ENCODE measurements at places on chromosomes 3 and 15.

GRCh38 chr3:16686679-16687078 lies 81.5 kb upstream of the DAZL start:
- no peak for DNase-seq

GRCh38 chr3:194811118-194811517 lies 125.4 kb downstream of the FAM43A start:
- no peak for DNase-seq

DNA sequence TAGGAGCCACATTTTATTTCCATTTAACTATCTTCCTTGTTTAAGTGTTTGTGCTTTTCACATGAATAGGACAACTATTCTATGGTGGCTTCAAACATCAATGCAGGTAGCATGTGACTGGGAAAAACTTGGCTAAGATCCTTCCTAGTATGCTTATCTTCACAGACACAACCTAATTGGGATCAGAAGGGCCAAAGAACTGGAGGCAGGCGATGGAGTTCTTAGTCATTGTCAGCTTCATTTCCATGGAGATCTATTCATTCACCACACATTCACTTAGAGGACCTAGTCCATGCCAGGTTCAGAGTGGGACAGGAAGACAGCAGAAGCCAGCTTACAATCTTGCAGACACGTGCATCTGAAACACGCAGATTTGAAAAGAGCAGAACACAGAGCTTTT lies 277.5 kb upstream of the PPP2R3A start:
- no peak for DNase-seq

DNA sequence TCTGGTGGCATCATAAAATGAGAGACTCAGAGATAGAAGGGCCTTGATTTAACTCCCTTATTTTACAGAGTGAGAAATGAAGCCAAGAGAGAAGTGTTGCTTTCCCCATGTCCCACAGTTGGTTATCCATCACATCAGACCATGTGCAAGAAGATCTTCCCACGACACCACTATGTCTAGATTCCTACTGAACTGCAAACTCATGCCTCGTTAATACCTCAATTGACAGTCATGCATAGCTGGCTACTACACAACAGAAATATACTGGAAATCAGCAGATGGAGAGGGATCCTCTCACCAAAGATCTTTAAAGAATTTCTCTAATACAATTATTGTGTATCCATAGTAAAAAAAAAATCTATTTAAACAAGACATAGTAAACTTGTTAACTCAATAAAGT lies 33.3 kb downstream of the PEAK1 start:
- no peak for DNase-seq

- DNase-seq = no peak
These were observed 20.5 kb downstream of the PRKCD start for GRCh38 chr3:53181528-53181927.

DNA sequence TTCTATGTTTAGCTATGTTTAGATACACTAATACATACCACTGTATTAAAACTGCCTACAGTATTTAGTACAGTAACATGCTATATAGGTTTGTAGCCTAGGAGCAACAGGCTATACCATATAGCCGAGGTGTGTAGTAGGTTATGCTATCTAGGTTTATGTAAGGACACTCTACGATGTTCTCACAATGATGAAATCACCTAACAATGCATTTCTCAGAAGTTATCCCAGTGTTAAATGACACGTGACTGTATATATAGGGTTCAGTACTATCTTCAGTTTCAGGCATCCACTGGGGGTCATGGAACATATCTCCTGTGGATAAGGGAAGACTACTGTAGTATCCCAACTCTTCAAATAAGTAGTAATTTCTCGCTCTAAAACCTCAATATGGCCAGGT lies 97.4 kb downstream of the TMCC1 start:
- no peak for DNase-seq

- DNase-seq = no peak
These were observed 970 bp downstream of the DPPA4 start for GRCh38 chr3:109336291-109336861.

DNA sequence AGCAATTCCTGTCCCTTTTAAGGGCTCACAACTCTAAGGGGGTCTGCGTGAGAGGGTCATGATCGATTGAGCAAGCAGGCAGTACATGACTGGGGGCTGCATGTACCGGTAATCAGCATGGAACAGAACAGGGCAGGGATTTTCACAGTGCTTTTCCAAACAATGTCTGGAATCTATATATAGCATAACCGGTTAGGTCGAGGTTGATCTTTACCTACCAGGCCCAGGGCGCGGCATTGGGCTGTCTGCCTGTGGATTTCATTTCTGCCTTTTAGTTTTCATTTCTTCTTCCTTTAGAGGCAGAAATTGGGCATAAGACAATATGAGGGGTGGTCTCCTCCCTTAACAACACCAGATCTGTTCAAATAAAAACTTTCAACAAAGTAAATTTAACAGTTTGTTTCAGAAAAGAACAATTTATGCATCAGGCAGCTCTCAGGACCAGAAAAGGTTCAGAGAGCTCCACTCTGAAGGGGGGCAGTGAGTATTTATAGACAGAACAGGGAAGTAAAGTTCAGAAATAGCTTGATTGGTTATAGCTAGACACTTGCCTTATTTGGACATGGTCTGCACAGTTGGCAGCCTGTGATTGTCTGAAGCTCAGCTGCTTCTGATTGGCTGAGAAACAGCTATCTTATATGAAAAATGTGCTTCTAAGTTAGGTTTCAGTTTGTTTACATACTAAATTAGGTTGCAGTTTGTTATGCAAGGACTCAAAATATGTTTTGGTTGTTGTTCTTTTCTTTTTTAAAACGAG lies 17.2 kb upstream of the B4GALT4 start:
- DNase-seq = no peak

- no peak for DNase-seq
These were observed 19.1 kb upstream of the VILL start for GRCh38 chr3:37971467-37971866.

- no peak for DNase-seq
These were observed 367.9 kb upstream of the PROK2 start for GRCh38 chr3:72152551-72153476.

DNA sequence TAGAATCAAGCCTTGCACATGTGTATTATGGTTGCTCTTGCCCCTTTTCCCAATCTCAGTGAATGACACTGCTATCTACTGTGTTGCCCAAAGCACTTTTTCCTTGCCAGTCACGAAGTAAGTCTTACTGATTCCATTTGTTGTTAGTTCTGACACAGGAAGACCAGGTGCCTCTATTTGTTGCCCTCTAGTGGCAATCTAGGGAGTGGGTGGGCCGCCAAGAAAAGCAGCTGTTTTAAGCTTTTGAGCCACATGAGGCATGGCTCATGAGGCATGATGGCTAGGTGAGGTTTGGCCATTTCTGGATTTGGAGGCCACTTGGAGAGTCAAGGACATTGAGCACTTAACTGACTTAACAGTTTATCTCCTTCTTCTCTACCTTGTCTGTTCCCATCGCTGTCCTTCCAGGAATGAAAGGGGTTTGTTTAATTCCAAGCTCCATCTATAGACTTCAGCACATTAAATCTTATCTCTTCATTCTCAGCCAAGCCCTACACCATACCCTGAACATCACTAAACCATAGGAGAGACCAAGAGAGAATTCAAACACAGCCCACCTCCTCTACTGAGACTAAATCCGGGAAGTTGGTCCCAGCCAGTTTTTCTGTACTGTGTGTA lies 103.1 kb downstream of the HCN4 start:
- peak; percentile 19 for DNase-seq

DNA sequence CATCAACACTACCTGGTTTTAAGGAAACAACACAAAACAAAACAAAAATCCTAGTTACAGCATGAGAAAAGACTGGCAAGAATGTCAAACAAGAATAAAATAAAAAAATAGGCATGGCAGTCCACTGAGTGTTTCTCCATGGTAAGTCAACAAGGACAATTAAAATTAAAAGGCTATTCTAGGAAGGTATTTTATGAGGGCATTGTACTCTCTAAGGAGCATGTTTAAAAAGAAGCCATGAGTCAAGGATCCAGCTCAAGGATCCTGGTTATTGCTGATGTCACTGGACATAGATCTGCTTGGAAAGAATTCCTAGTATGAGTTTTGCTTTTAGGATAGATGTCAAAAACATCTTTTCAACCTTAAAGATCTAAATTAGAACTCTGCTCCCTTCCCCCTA lies 106.7 kb downstream of the MYO5A start:
- DNase-seq = no peak

GRCh38 chr3:126309861-126310655 lies 47.1 kb downstream of the KLF15 start:
- DNase-seq = no peak

DNA sequence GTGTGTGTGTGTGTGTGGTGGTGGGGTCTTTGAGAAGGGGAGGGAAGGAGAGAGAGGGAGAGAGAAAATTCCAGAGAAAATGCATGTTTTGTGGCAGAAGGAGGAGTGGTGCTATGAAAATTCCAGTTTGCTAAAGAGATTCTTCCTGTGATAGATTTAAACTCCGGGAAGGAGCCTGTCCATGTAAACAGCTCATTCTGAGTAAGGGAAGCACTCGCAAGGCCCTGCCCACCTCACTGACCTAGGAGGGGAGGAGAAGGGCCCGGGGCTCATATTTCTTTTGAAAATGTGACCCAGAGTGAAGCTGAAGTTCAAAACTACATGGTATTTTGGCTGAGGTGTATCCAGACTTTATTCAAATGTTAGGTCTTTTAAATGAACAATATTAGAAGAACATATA lies 41.3 kb downstream of the ADAMTSL3 start:
- DNase-seq = no peak

DNA sequence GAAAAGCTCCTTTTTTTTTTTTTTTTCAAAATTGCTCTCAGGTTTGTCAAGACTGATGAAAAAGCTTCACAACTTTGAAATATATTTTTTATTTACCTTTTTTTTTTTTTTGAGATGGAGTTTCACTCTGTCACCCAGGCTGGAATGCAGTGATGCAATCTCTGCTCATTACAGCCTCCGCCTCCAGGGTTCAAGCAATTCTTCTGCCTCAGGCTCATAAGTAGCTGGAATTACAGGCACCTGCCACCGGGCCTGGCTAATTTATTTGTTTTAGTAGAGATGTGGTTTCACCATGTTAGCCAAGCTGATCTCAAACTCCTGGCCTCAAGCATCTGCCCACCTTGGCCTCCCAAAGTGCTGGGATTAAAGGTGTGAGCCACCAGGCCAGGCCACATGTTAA lies 1515.0 kb downstream of the OTOL1 start:
- no peak for DNase-seq

GRCh38 chr15:43463507-43463906 lies 29.4 kb downstream of the TP53BP1 start:
- no peak for DNase-seq

- DNase-seq = no peak
These were observed 38.3 kb downstream of the CPN2 start for GRCh38 chr3:194312743-194313281.

DNA sequence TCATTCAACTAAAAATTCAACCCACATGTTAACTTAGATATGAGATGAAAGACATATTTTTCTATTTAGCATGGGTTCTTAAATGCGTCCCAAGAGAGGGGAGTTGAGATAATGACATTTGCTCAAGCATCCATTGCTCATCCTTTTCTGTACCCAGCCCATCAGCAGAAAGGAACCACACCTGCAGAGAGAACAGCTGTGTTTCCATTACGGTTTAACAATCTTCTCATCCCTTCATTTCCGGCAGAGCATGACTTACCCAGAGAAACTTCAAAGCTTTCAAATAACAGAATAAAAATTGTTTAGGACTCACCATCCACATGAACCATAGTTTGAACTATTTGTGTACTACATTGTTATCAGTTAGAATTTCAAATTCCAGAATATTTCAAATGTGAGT lies 113.1 kb downstream of the TGFBR2 start:
- DNase-seq = no peak

- DNase-seq = no peak
These were observed at the start of gene CLSTN2 for GRCh38 chr3:139935016-139935865. Gene CLSTN2 (plus strand): TSS chr3:139935185.

DNA sequence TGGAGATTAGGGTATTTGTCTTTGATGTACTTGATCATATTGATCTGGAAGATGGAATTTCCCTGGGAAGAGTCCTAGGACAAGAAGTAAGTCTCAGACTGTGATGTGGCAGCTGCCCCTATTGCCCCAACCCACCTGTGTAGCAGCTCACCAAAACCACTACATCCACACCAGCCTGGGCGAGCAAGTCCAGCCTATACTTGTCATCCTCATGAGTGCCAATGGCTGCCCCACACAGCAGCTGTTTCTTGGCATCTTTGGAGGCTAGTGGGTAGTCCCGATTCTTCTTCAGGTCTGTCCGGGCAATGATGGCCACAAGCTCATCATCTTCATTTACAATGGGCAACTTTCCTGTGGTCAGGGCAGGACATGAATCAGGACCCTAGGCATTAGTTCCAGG lies 2.7 kb downstream of the IMPDH2 start:
- DNase-seq = no peak

GRCh38 chr3:96700322-96701315 lies 113.8 kb upstream of the EPHA6 start:
- no peak for DNase-seq

Measured in stimulated activated CD8-positive, alpha-beta memory T cell treated with anti-CD3 and anti-CD28 coated beads, Interleukin-15, amount 100 ng/mL, for 1 hour (primary cell).